Umbilical cord (tissue), 2 donors: ENCODE measurements at places on chromosomes 7 and 10.

DNA sequence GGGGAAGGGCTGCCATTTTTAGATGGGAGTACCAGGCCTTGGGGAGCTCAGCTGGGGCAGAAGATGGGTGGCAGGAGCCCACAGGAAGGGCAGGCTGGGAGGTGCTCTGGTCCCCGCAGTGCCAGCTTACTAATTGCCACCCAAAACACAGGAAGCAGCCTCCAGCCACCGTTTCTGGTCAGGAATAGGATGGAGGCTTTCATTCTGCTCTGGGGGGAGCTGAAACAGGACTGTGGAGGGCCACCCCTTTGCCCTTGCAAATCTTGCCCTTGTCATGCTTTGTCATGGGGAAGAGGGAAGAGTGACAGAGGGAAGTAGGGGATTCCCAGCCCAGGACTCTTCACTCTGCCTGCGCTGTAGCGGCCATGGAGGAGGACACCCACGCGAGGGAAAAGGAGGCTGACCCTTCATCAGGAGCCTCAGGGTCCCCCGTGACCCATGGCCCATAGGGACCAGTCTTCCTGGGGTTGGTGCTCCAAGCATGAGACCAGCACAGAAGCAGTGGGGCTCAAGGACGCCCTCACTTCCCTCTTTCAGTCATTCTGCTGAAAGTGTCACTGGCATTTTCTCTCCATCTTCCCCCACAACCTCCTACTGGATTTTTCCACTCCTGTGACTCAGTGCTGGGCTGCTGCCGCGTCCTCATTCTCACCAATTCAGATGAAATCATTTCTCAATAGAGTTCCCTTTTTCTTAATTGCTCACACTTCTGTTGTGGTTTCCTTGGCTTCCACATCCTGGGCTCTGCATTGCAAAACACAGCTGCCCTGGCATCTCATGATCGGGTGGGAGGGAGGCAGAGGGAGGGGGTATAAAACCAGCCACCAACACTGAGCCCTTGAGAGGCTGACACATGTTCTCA, 61.9 kb downstream of the MKI67 start:
- peak; percentile 57 for DNase-seq

- peak; percentile 92 for DNase-seq
These were observed 5.7 kb downstream of the ELN start for GRCh38 chr7:74033372-74034311.

GRCh38 chr10:8921568-8921967, 867.1 kb downstream of the GATA3 start:
- no peak for DNase-seq

GRCh38 chr10:60591119-60591518, 187.2 kb upstream of the CDK1 start:
- no peak for DNase-seq

DNA sequence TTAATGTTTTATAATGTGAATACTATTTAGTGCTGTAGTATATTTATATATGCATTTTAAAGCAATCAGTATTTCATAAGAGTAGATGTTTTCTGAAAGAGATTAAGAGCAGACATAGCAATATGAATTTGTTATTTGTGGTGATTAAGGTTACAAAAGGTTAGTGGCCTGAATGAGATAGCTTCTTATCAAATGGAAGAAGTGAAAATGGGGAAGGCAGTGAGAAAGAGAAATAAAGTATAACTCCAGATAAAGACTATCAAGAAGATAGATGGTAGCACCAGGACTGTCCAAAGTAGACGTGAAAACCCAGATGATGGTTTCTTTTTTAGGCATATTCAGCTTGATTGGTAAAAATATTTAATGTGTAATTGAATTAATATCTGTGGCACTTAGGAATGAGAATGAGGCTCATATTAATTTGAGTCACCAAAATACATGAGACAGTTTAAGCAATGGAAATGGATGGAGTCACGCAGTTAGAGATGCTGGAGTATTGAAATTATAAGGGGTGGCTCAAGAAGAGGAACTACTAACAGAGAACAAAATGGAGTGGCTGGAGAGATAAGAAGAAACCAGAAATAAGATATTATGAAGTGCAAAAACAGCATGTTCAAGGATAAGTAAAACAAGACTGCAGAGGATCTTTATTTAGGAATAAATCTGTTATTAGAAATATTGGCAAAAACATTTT, 288.0 kb upstream of the SEMA3C start:
- no peak for DNase-seq

- no peak for DNase-seq
These were observed 1.7 kb downstream of the VDAC2 start for GRCh38 chr10:75212343-75212742.

DNA sequence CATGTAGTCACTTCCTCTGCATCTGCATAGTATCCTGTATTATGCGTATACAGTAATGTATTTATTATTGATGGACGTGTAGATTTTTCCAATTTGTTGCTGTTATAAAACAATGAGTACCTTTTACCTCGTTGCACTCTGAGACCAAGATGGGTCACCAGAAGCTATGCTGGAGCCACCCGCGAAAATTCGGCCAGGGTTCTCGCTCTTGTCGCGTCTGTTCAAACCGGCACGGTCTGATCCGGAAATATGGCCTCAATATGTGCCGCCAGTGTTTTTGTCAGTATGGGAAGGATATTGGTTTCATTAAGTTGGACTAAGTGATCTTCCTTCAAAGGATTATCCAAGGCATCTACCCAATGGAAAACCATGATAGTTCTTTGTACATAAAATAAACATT, 1.0 kb downstream of the PSMC2 start:
- no peak for DNase-seq

DNA sequence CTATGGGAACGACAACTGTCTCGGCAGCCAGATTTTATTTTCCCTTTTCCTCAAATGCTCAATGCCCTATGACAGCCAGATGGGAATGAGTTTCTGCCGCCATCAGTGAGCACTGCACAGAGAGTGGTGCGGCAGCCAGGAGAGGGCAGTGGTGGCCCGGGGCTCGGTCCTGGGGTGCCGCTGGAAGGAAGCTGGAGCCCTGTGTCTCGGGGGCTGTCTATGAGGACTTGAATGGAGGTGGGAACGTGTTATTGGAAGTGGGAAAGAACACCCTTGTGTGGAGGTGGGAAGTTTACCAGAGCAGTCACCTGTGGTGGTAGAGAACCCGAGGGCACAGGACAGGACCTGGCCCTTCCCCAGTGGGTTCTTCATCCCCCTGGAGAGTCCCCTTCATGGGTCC, 35.8 kb downstream of the JAKMIP3 start:
- DNase-seq: no peak

DNA sequence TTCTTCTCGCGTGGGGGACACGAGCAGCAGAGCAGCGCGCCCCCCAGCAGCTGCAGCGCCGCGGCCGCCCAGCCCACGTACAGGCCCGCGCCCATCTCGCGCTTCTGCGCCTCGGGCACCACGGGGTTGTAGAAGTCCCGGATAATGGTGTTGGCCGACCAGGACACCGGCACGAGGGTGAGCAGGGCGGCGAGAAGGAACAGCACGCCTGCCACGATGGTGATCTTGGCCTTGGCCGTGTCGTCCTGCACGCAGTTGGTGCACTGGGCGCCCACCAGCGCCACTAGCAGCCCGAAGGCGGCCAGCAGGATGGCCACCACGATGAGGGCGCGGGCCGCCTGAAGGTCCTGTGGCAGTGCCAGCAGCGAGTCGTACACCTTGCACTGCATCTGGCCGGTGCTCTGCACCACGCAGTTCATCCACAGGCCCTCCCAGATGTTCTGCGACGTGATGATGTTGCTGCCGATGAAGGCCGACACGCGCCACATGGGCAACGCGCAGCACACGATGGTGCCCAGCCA, 529 bp downstream of the CLDN3 start:
- DNase-seq: no peak
